ENCODE measurements at places on chromosomes 11 and 22.
A peak's percentile ranks its signal among the peaks of the same experiment; 100 is the strongest.

DNA sequence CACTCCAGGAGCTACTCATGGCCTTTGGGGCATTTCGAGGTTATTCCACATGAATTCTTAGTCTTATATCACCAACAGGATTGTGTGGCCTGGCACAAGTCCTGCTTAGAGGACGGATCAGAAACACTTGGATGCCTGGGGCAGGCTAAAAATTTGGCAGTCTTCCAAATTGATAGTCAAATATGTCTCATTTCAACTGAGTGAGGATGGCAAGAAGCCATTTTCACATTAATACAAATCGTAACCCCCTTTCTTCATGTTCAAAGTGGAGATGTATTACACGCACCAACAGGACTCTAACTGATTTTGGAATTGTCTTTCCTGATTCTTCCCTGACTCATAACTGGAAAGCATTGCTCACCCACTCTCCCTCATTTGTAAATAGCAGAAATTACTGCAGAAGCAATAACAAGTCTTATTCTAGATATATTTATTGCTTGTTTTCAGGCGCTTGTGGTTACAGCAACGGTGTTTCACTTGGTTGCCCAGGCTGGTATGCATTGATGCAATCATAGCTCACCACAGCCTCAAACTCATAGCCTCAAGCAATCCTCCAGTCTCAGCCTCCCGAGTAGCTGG is 10.3 kb upstream of the CCDC86 start:
- no peak for DNase-seq

- DNase-seq, result peak; percentile 73
These were observed at the start of gene TYMP for GRCh38 chr22:50529897-50530579. TYMP (minus strand) TSS chr22:50530012; CDS start chr22:50529709, 303 bp downstream.

DNA sequence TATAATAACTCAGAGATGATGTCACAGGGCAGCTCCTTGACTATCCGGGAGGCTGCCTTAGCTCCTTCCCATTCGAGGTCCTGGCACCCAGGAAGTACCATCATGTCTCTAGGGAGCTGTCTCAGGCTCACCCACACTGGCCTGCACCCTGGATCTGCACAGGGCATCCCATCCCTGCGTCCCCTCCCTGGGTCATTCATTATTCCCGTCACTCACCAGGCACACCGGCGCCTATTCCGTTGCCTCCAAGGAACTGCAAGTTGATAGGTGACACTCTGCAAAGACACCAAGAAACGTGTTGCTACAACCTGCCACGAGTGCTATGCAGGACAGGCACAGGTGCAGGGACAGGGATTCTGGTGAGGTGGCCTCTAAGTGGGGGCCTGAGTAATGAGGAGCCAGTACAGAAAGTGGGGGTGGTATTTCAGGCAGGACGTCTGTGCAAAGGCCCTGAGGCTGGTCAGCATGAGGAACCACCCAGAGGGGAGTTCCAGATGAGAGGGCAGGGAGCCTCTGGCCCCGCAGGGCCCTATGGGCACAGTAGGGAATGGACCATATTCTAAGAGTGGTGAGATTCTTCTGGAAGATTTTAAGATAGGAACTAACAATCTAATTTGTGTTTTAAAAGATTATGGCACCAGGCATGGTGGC is 71.6 kb upstream of the SHANK2 start:
- DNase-seq, result no peak

DNA sequence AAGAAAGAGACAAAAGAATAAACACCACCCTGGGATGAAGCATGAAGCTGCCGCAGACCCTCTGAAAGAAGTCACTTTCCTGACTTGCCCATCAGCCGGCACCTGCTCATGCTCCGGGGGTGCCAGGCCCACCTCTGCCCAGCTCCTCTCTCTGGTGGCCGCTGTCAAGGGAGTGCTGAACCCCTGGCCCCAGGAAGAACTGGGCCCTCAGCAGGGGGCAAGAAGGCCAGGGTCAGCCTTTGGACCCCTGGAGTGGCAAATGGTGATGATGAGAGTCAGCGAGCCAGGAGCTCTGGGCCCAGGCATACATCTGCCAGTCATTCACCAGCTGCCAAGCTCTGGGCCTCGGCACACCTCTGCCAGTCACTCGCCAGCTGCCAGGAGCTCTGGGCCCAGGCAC is 17.4 kb downstream of the TTLL8 start:
- DNase-seq, result no peak

GRCh38 chr11:115884800-115885534 is 380.8 kb upstream of the CADM1 start:
- no peak for DNase-seq

DNA sequence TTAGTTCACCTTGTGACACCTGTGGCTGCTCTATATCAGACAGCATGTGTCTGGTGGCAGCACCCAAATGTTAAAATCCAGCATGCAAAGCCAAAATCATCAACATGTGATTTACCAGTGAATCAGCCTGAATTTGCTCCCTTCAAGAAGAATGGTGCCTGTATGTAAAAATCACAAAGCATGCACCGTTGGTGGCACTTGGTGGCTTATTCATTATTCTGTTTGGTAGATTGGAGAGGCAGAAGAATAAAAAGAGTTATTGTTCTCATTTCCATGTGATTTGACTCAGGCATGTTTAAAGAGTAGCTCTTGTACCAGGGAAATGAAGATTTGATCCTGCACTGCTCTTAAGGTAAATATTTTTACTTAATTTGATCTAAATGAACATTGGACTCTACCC is 143.9 kb upstream of the MPPED2 start:
- DNase-seq, result no peak

DNA sequence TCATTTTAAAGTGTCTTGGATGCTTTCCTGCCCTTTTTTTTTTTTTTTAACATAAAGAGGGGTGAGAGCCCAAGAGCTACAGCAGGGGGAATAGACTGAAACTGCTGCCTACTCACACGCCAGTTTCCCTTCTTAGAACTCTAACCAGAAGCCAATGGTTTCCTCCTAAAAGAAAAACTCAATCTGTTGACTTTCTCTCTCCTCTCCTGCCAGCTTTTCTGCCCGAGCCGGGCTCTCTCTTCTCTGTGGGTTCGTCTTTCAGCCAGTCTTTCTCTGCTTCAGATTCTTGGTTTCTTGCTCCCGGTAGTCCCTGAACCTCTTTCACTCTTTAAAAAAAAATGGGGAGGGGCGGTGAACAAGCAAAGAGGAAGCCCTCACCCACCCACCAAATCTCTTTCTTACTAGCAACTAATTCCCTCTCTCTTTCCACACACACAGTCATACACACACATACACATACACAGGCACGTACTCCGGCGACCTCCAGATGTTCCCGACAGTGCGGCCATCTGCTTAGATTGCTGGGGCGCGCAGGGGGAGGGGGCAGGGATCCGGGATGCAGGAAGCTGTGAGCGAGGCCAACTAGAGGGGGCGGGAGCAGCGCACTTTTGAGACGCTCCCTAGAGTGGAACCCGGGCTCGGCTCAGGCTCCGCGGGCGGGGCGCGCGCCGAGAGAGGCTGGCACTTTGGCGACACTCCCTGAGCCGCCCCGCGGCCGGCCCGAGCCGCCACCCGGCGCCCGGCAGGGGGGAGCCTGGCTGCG is 444 bp upstream of the TSKU start:
- peak; percentile 67 for DNase-seq

DNA sequence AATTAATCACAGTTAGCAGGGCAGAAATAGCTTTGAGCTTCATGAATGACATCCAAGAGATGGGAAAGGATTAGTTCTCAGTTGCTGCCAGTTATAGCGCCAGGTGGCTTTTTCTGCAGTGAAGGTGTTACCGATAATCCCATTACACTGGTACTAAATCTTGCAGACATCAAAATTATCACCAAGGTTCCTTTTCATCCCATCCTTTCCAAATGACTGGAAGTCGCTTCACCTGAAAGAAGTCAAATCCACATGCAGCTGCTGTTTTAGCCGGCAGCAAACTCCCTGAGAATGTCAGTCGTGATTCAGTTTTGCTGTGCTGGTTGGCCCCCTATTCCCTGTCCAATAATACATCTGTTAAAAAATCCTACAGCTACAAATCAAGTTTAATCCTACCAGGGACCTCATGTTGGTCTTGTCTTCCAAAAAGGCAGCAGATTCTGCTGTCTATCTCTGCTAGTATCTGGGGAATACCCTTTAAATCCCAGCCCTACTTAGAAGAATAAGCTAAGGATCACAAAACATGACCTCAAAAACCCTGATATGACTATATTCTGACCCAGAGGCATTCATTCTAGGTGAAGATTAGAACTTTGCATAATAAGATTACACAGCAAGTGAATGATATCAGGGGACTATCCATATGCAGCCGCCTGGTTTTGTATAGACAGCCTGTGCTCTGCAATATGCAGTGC is 31.7 kb downstream of the IMMP1L start:
- no peak for DNase-seq

DNA sequence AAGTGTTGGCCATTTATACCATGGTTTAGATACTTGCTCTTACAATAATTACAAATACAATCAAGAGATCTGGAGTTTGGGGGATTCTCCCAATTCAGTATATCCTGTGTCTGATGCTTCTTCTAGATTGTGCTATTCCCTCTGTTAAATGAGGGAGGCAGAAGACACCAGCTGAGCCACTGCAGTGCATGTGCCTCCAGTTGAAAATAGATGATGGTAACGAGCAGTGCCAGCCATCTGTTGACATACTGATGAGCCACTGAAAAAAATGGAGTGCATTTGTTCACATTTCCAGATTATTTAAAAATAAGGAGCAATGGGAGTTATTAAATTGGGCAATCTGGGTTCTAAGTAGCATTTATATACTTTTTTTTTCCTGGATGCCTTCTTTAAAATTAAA is 1428.0 kb upstream of the TENM4 start:
- no peak for DNase-seq

GRCh38 chr22:23184764-23185113 is 4.4 kb downstream of the BCR start:
- no peak for DNase-seq

DNA sequence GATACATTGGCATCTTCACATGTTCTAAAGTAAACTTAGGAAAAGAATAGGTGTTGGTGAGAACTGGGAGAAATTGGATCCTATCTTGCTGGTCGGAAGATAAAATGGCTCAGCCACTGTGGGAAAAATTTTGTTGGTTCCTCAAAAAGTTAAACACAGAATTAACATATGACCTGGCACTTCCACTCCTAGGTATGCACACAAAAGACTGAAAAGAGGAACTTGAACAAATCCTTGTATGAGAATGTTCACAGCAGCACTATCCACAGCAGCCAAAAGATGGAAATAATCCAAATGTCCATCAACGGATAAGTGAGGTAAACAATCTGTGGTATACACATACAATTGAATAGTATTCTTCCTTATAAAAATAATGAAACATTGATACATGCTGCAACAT is 4.8 kb upstream of the TPH1 start:
- no peak for DNase-seq

GRCh38 chr11:66996609-66997273 is 21.6 kb downstream of the C11orf86 start:
- DNase-seq, result no peak

- peak; percentile 40 for DNase-seq
These were observed 762 bp upstream of the CCDC134 start for GRCh38 chr22:41799486-41800347.

DNA sequence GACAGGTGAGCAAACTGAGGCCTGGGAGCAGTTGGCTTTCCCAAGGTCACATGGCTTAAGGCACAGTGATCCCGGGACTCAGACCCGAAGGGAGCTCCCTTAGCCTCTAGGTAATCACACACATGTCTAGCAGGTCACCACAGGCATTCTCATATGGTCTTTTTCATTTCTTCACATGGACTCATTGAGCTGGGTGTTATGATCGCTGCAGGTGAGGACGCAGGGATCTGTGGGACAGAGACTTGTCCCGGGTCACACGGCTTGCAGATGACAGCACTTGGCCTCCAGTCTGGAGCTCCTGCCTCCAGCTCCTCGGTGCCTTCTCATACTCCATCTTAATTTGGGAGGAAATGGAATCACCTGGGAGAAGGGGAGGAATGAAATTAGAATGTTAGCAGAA is 23.6 kb upstream of the CACNG2 start:
- no peak for DNase-seq

DNA sequence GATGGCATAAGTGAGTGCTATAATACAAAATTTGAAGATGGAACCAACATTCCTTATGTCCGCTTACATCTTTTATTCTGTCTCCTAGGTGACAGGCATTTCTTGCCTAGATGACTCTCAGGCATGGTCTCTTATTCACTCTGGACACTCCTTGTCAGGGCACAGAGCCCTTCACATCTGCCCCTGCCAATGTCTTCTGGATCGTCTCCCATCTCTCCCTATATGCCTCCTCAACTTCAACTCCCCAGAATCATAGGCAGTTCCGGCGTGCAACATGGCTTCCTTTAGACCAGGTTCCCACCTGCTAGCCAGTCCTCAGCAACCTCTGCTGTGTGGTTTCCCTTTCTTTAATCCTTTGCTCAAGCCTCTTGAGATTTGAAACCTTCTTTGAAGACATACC is 300.9 kb downstream of the TENM4 start:
- no peak for DNase-seq

DNA sequence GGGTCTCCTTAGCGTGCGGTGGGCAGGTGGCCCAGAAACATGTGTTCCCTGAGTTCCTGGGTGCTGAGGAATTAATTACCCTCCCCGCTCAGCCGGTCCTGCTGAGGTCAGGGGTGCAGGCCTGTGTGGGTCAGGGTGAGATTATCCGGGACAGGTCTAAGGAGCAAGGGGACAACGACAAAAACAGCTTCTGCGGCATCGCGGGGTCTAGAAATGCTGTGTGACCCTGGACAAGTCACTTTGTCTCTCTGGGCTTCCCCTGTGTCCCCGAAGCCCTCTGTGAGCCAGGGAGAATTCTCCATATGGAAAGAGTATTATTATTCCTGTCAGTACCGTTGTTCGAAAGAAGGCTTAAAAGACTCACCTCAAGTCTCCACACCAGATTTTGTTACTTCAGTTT is 186.1 kb downstream of the MN1 start:
- no peak for DNase-seq

GRCh38 chr11:64856382-64857227 is 12.2 kb upstream of the CDC42BPG start:
- peak; percentile 78 for DNase-seq

- no peak for DNase-seq
These were observed 173.4 kb downstream of the ARHGAP42 start for GRCh38 chr11:100860318-100861155.

DNA sequence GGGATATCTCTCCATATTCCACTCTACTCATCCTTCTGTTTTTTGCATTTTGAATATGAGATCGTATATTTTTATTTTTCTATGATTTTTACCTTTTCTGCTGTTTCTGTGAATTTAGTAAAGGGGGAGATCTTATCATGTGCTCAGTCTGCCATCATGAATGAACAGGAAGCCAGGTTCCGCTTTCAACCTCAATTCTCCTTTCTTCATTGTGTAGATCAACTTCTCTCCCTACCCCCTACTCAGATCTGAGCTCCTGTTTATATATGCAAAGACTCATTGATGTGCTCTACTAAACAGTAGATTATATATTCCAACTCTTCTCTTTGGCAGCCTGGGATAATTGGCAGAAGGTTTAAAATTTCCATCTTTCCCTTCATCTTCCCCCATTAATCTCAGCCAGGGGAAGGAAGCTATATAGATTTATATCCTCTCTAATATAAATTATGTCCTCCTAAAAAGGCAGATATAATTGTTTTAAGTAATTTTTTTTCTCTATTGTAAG is 336.7 kb upstream of the PLET1 start:
- no peak for DNase-seq

DNA sequence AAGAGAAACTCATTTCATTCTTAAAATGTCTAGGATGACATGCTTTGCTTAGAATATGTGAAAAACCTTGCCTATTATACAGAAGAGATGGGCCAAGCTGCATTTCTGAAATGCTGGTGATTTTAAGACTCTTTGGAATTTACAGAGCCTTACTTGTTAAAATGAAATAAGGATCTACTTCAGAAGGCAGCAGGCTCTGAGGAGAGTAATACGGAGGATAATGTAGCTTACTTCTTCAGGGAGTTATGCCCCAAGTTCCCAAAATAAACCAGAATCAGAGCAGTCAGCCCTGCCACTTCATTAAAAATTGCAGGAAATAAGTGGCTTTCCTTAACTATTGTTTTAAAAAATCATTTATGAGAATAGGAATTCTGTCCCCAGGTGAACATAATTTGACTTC is 1000.3 kb upstream of the RAG2 start:
- no peak for DNase-seq
